GM13976 (cell line): ENCODE measurements at places on chromosomes 7 and 10.

- DNase-seq: no peak
These were observed 1.4 kb downstream of the LRRC27 start for GRCh38 chr10:132333386-132333785.

- no peak for DNase-seq
These were observed 87.5 kb downstream of the FRMD4A start for GRCh38 chr10:14243221-14243620.

DNA sequence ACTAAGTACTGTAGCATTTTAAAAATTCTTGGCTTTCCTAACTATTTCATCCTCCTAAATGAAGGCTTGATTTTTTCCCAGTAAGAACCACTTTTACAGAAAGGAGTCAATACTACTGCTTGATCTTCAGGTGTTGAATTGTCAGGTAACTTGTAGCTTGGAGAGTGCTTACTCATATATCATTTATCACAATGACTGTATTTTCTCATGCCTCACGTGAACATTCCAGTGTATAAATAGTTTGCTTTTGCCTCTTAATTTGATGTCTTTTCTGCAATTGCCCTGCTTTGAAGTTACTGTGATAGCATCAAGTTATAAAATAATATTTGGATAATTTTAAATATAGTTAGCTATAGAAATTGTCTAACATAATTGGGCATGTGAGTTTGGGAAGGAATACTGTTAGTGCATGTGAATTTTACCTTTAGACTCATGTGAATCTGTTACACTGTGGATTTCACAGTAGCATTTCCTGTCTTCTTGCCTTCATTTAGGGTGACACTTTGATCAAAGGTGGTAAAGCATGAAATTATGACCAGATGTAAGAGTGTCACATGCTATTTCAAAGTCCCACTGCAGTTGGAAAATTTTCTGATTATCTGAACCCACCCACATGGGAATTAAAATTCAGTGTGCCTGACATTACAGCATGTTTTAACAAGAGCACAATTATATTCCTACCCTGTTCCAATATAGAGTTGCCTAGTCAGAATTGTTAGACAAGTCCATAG is 962.8 kb downstream of the DNAJB9 start:
- DNase-seq: no peak

DNA sequence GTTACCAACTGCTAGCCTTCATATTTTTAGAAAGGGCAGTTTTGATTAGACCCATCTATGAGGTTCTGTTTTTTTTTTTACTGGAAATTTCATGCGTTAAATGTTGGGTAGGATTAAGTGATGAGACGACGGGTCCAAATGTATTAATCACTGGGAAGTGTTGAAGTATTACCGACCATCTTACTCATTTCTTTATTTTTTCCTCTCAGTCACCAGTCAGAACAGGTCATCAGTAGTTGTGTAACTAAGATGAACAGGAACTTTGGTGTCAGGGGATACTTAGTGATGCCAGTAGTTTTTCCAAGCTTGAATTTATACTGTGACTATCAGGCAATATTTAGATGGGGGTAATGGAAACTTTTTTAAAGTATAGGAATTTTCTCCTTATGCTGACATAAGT is 14.2 kb downstream of the TFAM start:
- no peak for DNase-seq

DNA sequence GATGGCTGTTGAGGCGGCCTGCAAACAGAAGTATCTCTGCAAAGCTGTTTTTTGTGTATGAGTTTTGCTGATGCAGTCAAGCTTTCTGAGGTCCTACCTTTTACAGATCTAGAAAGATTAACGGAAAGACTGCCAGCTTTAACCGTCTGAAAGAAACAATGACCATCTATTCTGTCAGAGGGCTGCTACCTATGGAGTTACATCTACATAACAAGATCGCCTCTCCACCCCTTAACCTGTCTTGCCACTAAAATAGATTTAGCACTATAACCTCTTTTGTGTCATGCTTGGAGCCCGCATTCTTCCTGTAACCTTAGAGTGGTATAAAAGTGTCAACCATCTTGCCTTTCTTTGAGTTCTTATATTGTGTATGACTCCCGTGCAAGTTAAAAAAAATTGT is 291.2 kb downstream of the POM121L12 start:
- DNase-seq: no peak

GRCh38 chr7:22932896-22933295 is 81.0 kb downstream of the HYCC1 start:
- DNase-seq: no peak

- DNase-seq: no peak
These were observed 42.1 kb upstream of the MKLN1 start for GRCh38 chr7:131285556-131285955.

DNA sequence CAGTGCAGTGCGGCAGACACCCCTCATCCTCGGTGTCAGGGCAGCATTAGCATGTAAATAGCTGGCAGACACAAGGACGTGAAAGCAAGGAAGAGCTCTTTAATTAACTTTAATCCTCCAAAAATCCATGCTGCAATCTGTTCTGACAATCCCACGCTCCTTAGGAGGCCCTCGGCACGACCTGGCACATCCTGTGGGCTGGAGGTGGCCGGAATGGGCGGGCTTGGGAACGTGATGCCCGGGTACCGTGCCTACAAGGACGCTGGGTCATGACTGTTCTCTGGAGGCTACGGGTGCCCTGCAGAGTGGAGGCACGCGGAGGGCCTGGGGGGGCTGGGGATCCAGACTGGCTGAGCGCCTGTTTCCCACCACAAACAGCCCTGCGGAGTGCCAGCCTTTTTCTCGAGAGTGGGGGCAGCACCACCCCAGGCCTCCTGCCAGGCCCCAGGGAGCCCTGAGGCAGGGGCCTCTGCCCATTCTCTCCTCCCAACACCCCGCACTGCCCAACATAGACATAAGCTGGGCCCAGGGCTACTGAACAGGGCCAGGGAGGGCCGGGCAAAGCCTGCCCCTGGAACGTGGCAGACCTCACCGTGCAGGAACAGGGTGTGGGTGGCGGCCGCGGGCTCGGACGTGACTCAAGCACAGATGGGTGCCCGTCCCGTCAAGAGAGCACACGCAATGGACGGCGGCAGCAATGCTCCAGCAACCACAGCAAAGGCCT is 189.3 kb downstream of the MAD1L1 start:
- DNase-seq: no peak

- DNase-seq: no peak
These were observed 682.7 kb upstream of the FZD8 start for GRCh38 chr10:36324831-36325230.

DNA sequence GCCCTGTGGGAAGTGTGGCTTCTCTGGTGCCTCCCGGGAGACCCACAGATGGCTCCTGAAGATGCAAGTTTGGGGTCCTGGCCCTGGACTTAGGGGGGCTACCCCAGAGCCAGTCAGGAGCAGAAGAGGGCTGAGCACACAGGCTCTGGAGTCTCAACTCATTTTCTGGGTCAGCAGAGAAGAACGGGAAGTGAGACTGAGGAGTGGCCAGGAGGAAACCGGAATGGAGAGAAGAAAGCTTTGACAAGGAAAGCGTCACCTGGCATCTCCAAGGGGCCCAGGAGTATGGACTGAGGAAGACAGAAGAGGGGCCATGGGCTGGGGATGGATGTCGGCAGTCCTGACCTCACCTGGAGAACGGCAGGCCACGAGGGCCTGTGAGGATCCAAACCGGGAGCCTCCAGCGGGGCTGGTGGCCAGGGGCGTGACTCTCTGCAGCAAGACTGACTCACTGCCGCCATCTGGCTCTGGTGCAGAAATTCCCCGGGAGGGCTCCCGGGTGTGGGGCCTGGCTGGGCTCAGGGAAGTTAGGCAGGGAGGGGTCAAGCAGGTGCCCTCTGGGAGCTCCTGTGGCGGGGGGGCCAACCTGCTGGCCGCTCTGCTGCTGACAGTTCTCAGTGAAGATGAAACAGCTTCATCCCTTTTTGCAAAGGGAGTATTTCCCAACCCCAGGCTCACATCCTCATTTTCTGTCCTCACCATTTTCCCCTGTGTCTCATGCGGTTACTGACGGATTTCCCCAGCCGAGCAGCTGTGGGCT is 23.6 kb downstream of the DAGLB start:
- no peak for DNase-seq

GRCh38 chr7:30750683-30751650 is 968 bp upstream of the INMT start:
- DNase-seq: no peak

- no peak for DNase-seq
These were observed 13.1 kb upstream of the ZMIZ2 start for GRCh38 chr7:44735403-44736165.

DNA sequence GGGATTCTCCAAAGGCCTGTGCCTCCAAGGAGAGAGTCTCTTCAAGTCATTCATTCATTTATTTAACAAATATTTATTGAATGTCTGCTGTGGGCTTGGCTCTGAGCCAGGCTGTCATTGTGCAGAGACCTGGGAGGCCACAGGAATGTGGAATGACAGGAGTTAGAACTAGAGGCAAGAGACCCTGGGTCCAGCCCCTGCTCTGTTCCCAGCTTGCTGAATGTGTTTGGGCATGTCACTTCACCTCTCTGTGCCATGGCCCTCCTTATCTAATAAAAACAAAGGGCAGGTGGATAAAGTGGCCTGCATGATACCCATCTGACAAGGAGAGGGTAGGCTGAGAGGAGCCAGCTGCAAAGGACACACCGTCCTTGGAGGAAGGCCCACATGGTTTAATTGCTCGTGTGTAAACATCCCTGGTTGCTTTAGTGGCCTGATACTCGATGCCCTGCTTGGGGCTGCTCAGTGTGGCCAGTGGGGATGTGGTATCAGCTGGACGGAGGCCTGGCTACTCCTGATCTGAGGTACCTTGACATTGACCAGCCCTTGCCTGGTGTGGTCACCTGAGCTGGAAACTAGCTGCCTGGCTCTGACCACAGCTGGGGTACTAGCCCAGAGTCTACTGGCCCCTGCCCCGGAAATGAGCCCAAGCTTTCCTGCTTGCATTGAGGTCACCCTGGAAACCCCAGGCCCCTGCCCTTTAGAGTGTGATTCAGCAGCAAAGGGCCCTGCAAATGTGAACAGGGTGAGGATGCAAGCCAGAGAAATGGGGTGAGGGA is 116.2 kb downstream of the CDH23 start:
- no peak for DNase-seq

DNA sequence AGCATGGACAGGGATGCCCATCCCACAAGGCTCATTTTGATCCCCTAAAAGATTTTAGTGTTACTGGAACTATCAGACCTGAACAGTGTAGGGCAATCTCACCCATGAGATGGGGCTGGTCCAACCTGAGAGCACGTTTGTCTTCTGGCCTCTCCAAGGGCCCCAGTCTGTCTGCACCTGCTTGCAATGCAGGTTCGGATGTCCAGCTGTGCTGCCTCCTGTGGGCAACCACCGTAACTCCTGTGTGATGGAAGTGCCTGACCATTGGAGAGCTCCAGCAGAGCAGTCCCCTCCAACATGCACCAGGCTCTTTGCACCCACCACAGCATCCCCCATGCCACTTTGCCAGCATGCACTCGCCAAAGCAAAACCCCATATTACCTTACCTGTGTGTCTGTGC is 290.1 kb upstream of the KCND2 start:
- no peak for DNase-seq

DNA sequence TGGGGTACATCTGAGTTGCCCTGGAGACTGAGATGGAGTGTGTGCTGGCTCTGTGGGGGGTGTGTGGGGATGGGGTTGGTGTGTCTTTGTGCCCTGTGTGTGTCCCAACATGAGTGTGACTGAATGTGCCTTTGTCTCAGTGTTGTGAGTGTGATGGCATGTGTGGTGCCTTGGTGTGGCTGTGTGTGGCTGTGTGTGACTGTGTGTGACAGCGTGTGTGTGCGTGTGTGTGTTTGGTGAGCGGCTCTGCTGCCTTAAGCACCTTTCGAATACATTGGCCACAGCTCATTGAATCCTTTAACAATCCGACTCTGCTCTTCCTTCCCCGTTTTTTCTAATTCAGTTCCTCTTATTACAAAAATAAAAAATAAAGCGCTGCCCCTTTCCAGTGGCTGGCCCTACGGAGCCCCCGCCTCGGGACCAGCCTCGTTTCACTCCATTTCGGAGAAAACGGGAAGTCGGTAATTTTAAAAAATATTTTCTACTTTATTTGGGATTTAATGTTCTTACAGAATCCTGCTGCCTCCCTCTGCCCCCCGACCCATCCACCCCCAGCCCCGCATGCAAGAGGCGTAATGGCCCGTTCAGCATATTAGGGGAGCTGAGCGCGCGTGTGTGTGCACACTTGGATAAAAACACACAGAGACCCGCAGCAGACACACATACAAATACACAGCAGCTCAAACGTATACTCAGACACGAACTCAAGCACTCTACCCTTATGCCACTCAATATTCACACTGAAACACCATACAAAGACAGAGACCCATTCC is 35.5 kb downstream of the HIF1AN start:
- no peak for DNase-seq

- no peak for DNase-seq
These were observed 60.9 kb downstream of the MAD1L1 start for GRCh38 chr7:2171855-2172254.

DNA sequence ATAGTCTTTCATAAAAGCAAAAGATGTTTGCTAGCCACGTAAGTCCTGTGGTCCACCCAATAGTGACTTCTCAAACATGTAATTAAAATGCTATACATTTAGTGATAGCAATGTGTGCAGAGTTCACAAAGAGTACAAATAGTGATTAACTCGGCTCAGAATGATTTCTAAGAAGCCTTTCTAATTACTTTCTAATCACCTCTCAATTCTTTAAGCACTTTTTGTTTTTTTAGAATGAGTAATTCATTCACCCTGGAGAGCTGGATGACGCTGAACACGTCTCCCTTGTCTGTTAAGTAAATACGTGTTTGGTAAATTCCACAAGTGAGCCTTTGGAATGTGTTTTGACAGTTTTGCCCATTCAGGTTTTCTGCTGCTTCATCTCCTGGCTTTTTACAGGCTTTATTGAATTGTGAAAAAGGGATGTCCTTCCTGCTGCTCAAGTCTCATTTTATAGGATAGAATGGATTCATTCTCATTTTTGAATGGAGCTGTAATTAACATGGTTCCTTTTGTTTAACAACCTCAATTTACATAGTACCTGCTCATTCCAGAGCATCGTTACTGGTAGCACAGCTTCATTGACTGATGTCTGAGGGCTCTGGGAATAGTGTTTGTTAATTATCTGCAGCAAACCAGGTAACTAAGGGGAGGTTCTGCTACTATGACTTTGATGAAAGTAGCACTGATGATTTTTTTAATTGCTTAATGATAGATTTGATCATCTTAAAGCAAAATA is 212.1 kb downstream of the VTI1A start:
- no peak for DNase-seq

DNA sequence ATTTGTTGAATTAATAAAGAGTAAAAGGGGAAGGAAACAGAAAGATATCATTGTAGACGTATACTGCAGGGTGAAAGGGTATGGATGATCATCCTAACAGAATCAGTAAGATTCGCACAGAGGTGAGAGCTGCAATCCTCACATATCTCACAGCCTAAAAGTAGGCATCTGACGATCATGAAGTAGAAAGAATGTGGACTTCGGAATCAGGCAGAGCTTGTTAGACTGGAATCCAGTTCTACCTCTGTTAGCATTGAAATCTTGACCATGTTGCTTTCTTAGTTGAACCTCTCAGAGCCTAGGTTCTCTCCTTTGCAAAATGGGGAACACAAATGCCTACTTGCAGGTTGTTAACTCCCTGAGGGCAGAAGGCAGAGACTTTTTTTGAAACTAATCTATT is 320.0 kb upstream of the C7orf33 start:
- no peak for DNase-seq
